ENCODE measurements at places on chromosomes 2 and 18.

GRCh38 chr18:7676253-7676873 is 109.2 kb downstream of the PTPRM start:
- DNase-seq: no peak

DNA sequence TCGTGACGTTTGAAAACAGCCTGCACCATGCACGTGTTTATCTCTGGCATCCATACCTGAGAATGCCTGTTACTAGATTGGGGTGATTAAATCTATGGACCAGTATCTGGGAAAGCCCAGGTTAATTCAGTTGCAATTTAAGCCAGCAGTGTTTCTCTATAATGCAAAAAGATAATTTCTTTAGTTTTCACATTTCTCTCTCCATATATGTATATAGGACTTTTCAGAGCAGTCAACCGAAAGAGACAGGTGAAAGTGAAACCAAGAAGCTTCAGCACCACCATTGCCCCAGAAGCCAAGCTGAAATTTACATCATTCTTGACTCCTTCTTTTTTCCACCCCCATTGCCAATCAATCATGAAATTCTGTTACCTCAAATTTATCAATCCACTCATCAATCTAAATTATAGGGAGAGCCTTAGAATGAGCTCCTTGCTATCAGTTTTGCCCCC is 2.7 kb upstream of the LRP2 start:
- no peak for DNase-seq

- DNase-seq: no peak
These were observed 57.0 kb upstream of the ZC3H15 start for GRCh38 chr2:186429104-186429503.

DNA sequence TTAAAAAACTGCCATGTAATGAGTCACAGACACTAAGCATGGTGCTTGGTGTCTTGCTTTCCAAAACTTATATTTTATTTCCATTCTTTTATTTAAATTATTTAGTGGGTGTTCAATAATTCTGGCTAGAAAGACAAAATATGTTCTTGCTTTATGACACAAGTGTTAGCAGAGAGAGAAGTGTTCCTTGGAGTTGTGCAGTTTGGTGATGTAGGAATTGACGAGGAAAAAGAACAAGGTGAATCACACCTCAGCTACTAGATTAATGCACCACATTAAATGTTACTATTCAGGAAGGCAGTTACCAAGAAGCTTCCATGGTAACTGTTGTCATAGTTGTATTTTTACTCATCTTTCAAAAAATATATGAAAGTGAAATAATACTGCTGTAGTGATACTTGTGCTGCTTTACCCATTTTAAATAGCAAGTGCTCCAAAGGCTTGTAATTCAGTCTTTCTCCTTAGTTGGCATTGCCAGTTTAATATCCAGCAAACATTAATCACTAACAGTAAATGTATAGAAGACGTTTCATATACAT is 28.3 kb downstream of the ADAM23 start:
- DNase-seq: no peak

DNA sequence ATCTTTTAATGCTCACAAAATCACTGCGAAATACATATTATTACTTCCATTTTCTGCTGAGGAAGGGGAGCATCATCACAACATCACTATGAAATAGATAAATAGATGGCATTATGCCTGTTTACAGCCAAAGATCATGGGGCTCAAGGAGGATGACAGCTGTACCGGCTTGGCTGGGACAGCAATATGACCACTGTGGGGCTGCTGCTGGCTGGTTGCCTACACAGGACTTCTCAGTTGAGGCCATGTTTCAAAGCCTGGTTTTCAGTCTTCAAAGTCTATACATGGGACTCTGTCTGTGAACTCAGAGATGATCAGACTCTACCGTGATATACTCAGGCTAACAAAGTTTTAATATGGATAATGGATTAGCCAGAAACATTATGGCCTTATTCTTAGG is 58.7 kb downstream of the SPATS2L start:
- DNase-seq: no peak

DNA sequence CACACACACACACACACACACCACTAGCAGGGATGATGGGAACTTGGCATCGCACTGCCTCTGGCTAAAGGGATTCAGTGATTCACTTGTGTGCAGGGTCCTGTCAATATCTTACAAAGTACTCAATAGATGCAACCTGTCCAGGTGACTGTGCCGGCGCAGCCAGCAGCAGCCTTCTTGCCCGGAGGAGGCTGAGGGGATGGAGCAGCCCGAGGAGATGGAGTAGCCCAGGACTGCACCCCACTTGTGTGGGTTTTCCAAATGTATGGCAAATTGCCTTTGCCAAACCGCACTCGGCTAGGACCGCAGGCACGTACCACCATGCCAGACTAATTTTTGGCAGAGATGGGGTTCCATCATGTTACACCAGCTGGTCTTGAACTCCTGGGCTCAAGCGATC is 31.1 kb downstream of the GBX2 start:
- no peak for DNase-seq

- no peak for DNase-seq
These were observed 116.5 kb upstream of the LYPD6 start for GRCh38 chr2:149213764-149214493.

DNA sequence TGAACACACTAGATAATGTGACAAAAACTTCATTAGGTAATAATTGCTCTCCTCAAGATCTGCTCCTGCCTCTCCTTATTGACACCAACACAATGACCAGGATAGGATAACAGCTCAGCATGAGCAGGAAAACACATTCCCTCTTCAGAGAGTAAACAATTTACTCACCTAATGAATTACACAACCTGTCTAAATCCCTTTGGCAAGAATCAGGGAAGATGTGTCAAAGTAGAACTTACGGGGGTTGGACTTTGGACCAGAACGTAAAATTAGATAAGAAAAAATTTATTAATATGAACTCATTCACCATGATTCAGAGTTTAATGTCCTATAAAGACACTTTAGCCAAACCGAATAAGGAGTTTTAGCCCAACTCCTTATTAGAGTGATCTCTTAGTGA is 512.2 kb downstream of the SATB2 start:
- DNase-seq: no peak

- no peak for DNase-seq
These were observed 579 bp upstream of the EMX1 start for GRCh38 chr2:72916743-72917137.

DNA sequence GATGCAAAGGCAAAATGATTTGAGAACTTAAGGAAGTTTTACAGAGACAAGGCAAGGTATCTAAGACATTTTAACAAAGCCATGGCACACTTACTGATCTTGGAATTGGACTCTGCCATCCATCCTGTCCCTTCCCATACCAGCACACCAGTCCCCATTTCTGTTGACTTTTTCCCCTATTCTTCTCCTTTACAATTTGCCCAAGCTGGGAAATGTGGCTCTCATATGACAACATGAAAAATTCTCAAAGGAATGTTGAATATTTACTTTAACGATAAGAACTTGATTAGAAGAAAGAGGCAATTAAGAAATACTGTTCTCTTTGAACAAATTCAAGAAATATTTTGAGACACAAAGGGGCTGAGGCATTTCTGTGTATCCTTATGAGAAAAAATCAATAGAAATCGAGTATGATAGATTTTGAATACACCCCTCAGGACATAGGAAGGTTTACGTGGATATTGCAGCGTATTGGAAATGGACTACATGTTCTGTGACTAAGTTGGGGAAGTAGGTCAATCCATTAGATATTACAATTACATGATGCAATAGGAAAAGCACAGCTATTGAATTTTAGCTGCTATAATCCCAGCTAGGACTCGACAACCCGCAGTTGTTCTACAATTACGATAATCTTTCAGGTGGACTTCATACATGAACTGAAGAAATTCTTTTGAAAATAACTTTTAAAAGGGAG is 201.6 kb downstream of the TRIB2 start:
- no peak for DNase-seq
